WTC11 (cell line): ENCODE measurements at places on chromosomes 3 and 15. TPM values are rescaled to one million over a fixed set of nuclear protein-coding genes. Genes with fewer than 3 reads are reported as not detected.
A peak's percentile ranks its signal among the peaks of the same experiment; 100 is the strongest.

DNA sequence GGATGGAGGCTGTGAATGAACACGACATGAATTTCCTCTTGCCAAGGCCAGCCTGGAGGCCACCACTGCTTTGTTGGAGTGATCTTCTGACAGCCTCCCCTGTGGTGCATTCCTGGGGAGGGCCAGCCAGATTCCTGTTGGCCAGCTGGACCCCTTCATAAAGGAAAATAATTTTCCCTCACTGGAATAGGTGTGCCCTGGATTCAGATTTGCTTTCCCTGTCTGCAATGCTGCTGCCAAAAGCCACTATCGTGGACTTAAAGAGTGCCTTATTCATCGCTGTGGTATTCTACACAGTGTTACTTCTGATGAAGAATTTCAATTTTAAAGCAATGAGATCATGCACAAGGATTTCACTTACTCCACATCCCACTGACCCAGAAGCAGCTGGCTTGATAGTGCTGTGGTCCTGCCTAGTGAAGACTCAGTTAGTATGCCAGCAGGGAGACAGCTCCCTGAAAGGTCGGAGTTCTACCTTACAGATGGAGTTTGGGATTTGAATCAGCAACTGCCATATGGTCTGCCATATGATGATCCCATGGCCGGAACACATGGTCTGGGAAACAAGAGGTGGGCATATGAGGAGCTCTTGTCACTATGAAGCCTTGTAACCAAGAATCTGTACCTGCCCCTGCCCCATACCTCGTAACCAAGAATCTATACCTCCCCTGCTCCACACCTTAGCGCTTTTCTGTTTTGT, 145.2 kb downstream of the KLF13 start:
- no peak overlapping the region; the same call in 1 of the 2 replicates for H3K27ac ChIP-seq
- no peaks in the 10 kb centered on the region for H3K36me3 ChIP-seq
- no peak overlapping the region for H3K4me3 ChIP-seq

GRCh38 chr3:99537416-99537815, 101.0 kb upstream of the COL8A1 start:
- no peak for DNase-seq
- peaks cover 14% of the 10 kb centered on the region for H3K4me1 ChIP-seq
- H3K27me3 ChIP-seq: no peaks in the 10 kb centered on the region
- no peak overlapping the region for H3K27ac ChIP-seq
- H3K4me3 ChIP-seq: no peak overlapping the region
- no peaks in the 10 kb centered on the region for H3K36me3 ChIP-seq

DNA sequence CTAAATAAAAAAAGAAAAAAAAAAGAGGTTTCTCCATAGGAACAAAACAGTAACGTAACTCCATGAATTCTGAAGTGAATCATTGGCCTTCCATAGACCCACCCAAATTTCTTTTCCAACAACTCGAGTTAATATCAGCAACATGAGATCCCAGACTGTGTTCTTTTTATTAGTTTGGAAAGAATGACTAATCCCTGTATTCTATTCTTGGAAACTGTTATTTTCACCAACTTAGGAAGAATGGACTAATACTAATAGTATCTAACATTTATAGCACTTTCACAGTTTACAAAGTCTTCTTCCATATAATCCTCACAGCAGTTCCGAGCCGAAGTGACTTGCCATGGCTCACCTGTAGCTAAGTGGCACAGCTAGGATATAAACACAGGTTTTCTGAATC, 72.7 kb upstream of the SLC4A7 start:
- H3K27me3 ChIP-seq: peaks cover 13% of the 10 kb centered on the region
- H3K4me1 ChIP-seq: peaks cover 7% of the 10 kb centered on the region
- H3K4me3 ChIP-seq: no peak overlapping the region
- peaks cover 27% of the 10 kb centered on the region for H3K36me3 ChIP-seq

- DNase-seq: no peak
- no peak overlapping the region for H3K4me3 ChIP-seq
- H3K27ac ChIP-seq: no peak overlapping the region
- no peaks in the 10 kb centered on the region; the same call in 1 of the 2 replicates for H3K27me3 ChIP-seq
- H3K4me1 ChIP-seq: peaks cover 1% of the 10 kb centered on the region
These were observed 118.8 kb downstream of the ADAMTS9 start for GRCh38 chr3:64568895-64569517.

LRRC2 gene
- total RNA-seq: 4.0 to 4.9 TPM (median 4.9 TPM) in 3 replicates

- H3K27ac ChIP-seq: no peak overlapping the region
- no peaks in the 10 kb centered on the region for H3K27me3 ChIP-seq
- H3K36me3 ChIP-seq: no peaks in the 10 kb centered on the region
- no peaks in the 10 kb centered on the region for H3K4me1 ChIP-seq
These were observed 742.0 kb upstream of the CCDC54 start for GRCh38 chr3:106635271-106635670.

DNA sequence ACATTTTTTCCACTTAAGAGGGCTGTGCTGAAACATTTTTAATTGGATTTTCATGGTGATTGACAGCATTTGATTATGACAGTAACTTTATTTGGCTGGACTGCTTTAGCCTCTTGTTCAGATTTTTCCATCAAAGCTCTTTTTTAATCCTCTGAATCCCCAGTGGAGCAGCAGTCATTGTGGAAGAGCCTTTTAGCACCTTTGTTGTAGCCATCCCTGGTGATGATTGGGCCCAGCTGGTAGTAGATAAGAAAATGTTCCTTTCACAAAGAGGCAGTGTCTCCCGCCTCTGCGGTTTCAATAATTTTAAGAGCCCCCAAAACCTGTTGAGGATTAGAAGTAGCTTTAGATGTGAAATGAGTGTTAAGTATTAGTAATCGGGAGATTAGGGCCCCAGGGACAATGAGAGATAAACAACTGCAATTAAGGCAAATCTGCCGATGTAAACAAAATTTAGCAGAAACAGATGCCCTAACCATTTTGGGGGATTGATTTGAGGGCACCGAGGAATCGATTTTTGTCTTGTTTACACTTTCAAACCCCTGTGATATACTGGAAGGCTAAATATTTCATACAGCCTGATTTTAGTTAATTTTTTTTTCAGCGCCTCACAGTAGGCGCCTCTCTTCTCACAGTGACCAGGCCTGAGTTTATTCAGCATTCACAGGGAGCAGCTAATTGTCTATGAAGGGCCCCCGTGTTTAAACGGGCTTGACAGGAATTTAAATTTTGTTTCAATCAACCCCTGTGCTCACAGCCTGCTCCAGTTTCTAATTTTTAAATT, 43.2 kb upstream of the SKOR1 start:
- no peak for DNase-seq
- no peak overlapping the region for H3K27ac ChIP-seq
- peaks cover 57% of the 10 kb centered on the region for H3K4me1 ChIP-seq

DNA sequence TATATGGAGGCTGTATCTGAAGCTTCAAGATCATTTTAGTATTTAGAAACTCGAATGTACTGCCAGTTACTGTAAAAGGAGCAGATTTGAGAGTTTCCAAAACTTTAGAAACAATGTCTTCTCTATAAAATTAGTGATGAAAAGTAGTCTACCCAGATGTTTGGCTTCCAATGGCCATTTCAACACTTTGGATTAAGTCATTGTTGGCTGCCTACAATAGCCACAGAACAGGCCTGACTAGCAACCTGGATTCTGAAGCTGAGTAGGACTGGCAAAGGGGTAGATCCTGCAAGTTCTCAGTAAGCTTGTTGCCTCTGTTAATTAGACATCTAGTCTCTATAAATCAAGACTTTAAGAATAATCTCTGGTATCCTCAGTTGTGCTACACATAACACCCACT, 239.0 kb upstream of the KCNMB2 start:
- no peaks in the 10 kb centered on the region for H3K36me3 ChIP-seq
- no peaks in the 10 kb centered on the region for H3K27me3 ChIP-seq
- H3K4me3 ChIP-seq: no peak overlapping the region

- no peak overlapping the region for H3K27ac ChIP-seq
- H3K4me3 ChIP-seq: no peak overlapping the region
These were observed 656.6 kb upstream of the GOLIM4 start for GRCh38 chr3:168752339-168752738.

- no peaks in the 10 kb centered on the region for H3K4me1 ChIP-seq
- no peak overlapping the region for H3K4me3 ChIP-seq
- no peaks in the 10 kb centered on the region for H3K27me3 ChIP-seq
- DNase-seq: no peak
- H3K27ac ChIP-seq: no peak overlapping the region
These were observed 803.3 kb downstream of the DIPK2A start for GRCh38 chr3:144774897-144775296.

DNA sequence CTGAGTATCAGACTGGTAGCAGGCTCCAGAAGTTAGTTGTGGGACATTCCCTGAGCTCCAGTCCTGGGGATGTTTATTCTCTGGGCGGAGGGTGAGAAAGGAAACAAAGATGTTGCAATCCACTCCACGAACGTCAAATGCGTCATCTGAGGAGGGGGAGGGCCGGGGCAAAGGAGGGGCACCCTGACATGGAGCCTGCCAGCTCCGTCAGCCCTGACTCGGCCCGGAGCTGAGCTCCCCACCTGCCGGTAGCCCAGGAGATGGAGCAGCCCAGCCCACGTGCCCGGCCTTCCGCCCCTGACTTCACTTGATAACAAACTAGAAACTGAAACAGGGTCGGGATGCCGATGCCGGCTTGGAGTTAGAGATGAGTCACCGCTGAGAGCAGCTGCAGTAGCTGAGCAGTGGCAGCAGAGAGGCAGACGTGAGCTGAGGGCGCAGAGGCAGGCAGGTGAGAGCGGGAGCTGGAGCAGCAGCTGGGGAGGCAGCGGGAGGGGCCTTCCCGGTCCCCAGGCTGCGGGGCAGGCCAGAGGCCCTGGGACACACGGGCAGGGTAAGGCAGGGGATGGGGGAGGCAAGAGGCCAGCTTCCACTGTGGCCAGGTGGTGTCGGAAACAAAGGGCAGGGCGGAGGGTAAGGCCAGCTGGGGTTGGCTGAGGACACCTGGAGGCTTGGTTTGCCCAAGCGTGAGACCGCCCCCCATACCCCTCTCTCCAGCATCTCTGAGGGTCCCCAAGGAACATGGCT, at the start of gene ISG20:
TSS of gene ISG20 (plus strand) at position 391 of the 747 bp plus-strand sequence. CDS start at position 742, 351 bp downstream.
- 0 out of 2 replicates have a peak, but pooled peaks cover 2% of the 10 kb centered on the region for H3K36me3 ChIP-seq
- H3K27ac ChIP-seq: peak within 1 kb of the TSS; percentile 91
- peak; percentile 86 for DNase-seq

GRCh38 chr3:134460965-134461364, 24.8 kb downstream of the ANAPC13 start:
- H3K36me3 ChIP-seq: no peaks in the 10 kb centered on the region
- H3K4me3 ChIP-seq: no peak overlapping the region
